ENCODE measurements at places on chromosomes 16 and 17.

GRCh38 chr16:569445-570254, at the start of gene PIGQ:
PIGQ (plus strand) TSS chr16:569968; CDS start chr16:574075, 4,107 bp downstream.
- DNase-seq, result peak; percentile 58

- no peak for DNase-seq
These were observed 21.1 kb downstream of the STH start for GRCh38 chr17:46020023-46020761.

GRCh38 chr17:75341784-75342486, 52.7 kb upstream of the SLC25A19 start:
- no peak for DNase-seq

GRCh38 chr17:2338315-2338657, 985 bp downstream of the SGSM2 start:
- no peak for DNase-seq

GRCh38 chr17:75313941-75314551, 24.8 kb upstream of the SLC25A19 start:
- no peak for DNase-seq

GRCh38 chr17:63265526-63265925, 180.6 kb downstream of the CYB561 start:
- no peak for DNase-seq

All from head of caudate nucleus (tissue), 42 donors.